ENCODE measurements at places on chromosomes 6 and 20. TPM values are rescaled to one million over a fixed set of nuclear protein-coding genes. Genes with fewer than 3 reads are reported as not detected.

GRCh38 chr6:140321891-140322290 lies 947.4 kb upstream of the CITED2 start:
- H3K27ac ChIP-seq, result no peak overlapping the region
- H3K4me1 ChIP-seq, result no peaks in the 10 kb centered on the region
- H3K27me3 ChIP-seq, result no peaks in the 10 kb centered on the region
- no peak for DNase-seq
- H3K36me3 ChIP-seq, result no peaks in the 10 kb centered on the region

GRCh38 chr6:129575378-129576118 lies 134.4 kb downstream of the ARHGAP18 start:
- no peak for DNase-seq
- peaks cover 9% of the 10 kb centered on the region for H3K4me1 ChIP-seq
- H3K27ac ChIP-seq, result peak overlapping the region; percentile 18
- H3K4me3 ChIP-seq, result peak overlapping the region; percentile 43
- no peaks in the 10 kb centered on the region for H3K27me3 ChIP-seq
- H3K36me3 ChIP-seq, result peaks cover 17% of the 10 kb centered on the region

GRCh38 chr6:297571-298232 lies 5.4 kb downstream of the DUSP22 start:
- H3K4me3 ChIP-seq, result peak overlapping the region; percentile 54
- no peaks in the 10 kb centered on the region for H3K27me3 ChIP-seq
- DNase-seq, result peak; percentile 49
- peaks cover 4% of the 10 kb centered on the region for H3K36me3 ChIP-seq
- H3K4me1 ChIP-seq, result peaks cover 30% of the 10 kb centered on the region

- no peak for DNase-seq
- no peak overlapping the region for H3K27ac ChIP-seq
- no peaks in the 10 kb centered on the region for H3K36me3 ChIP-seq
- H3K4me1 ChIP-seq, result no peaks in the 10 kb centered on the region
- no peaks in the 10 kb centered on the region for H3K27me3 ChIP-seq
Measured at GRCh38 chr6:84050408-84050807, 16.8 kb downstream of the MRAP2 start.

DNA sequence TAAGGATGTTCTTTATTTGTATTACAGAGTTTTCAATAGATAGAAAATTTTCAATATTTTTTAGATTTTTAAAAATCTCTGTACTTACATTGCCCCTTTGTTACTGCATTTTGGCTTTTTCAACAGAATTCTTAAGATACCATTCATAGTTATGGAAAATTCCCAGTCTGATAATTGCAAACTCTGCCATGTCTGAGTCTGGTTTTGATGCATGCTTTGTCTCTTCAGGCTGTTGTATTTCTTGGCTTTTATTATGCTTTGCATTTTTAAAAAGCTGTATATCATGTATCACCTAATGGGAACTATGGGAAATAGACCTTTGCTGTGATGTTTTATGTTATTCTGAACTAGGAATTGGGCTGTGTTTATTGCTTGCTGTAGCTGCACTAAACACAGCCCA lies 898.9 kb upstream of the ADGRB3 start:
- no peaks in the 10 kb centered on the region for H3K4me1 ChIP-seq
- no peak overlapping the region for H3K27ac ChIP-seq
- H3K36me3 ChIP-seq, result peaks cover 8% of the 10 kb centered on the region
- DNase-seq, result no peak

DNA sequence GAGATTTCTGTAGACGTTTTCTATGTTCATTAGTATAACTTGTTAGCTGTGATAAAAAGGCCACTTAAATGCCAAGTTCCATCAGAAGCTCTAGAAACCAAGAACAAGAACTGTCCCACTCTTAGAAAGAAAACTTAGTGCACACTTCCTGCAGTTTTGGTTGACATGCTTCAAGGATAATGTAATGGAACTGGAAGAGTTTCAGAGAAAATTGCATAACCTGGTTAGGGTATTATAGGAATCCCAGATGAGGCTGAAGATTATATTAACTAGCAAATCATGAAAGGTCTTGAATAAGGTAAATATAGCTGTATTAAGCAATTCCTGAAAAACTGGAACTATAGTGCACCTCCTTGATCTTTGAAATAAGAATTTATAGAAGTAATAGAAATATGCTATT lies 1.8 kb upstream of the PHACTR2 start:
- no peak overlapping the region for H3K4me3 ChIP-seq
- H3K27me3 ChIP-seq, result peaks cover 4% of the 10 kb centered on the region
- no peak for DNase-seq
- peaks cover 15% of the 10 kb centered on the region for H3K4me1 ChIP-seq

- no peak for DNase-seq
- H3K27ac ChIP-seq, result no peak overlapping the region
- H3K36me3 ChIP-seq, result no peaks in the 10 kb centered on the region
Measured at GRCh38 chr6:134482593-134483270, 164.8 kb upstream of the SGK1 start.

DNA sequence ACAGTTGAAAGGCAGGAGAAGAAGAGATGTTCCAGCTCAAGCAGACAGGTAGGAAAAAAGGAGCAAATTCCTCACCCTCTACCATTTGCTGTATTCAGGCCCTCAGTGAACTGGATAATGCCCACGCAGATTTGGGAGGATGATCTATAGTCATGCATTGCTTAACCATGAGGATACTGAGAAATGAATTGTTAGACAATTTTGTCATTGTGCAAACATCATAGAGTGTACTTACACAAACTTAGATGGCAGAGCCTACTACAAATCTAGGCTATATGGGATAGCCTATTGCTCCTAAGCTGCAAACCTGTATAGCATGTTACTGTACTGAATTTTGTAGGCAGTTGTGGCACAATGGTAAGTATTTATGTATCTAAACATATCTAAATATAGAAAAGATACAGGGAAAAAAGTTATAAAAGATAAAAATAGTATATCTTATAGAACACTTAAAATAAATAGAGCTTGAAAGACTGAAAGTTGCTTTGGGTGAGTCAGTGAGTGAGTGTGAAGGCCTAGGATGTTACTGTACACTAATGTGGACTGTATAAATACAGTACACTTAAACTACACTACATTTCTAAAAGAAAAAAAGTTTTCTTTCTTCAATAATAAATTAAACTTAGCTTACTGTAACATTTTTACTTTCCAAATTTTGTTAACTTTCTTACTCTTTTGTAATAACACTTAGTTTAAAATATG lies 672.3 kb downstream of the UTRN start:
- H3K4me1 ChIP-seq, result no peaks in the 10 kb centered on the region
- H3K27me3 ChIP-seq, result peaks cover 17% of the 10 kb centered on the region
- no peak for DNase-seq
- no peak overlapping the region for H3K27ac ChIP-seq
- no peaks in the 10 kb centered on the region for H3K36me3 ChIP-seq

DNA sequence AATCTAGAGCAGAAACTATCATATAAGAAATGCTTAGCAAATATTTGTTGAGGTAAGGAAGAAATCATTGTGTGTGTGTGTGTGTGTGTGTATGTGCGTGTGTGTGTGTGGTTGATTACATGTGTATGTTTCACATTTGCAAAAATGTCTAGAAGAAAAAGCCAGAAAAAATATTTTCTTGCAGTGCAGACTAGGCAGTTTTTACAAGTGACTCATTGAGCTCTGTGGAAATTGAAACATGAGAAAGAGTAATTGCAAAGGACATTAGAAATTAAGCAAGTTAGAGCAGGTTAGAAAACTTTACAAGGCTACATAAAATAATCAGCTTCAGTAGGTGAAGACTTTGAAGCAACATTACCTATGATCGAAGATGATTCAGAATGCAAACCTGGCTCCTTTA lies 669.0 kb upstream of the EYS start:
- peaks cover 9% of the 10 kb centered on the region for H3K36me3 ChIP-seq
- H3K4me1 ChIP-seq, result no peaks in the 10 kb centered on the region
- no peaks in the 10 kb centered on the region for H3K27me3 ChIP-seq
- H3K27ac ChIP-seq, result no peak overlapping the region
- DNase-seq, result no peak

GRCh38 chr6:132812255-132812732 lies 2.1 kb upstream of the RPS12 start:
- H3K36me3 ChIP-seq, result peaks cover 30% of the 10 kb centered on the region
- no peak for DNase-seq
- H3K4me1 ChIP-seq, result peaks cover 47% of the 10 kb centered on the region
- H3K27me3 ChIP-seq, result peaks cover 22% of the 10 kb centered on the region
- peak overlapping the region; percentile 92 for H3K4me3 ChIP-seq
- peak overlapping the region; percentile 98 for H3K27ac ChIP-seq

GRCh38 chr6:148629592-148630465 lies 117.0 kb upstream of the UST start:
- H3K36me3 ChIP-seq, result no peaks in the 10 kb centered on the region
- peak overlapping the region; percentile 0 for H3K4me3 ChIP-seq
- peaks cover 9% of the 10 kb centered on the region for H3K27me3 ChIP-seq

DNA sequence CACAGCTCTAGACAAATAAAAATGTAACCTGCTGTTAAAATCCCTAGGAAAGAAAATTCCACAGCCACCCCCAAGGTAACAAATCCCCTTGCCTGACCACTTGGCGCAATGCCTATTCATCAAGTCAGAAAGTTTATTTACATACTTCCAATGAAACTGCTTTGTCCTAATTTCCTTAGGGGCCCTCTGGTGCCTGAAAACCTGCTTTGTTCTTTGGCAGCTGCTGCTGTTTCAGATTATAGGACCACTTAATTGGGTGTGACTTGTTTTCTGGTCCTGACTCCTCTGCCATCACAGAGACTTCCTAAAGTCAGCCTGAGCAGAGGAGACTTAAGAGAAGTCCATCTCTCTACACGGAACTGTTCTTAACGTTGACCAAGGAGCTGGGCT lies 323.6 kb downstream of the UBE3D start:
- H3K27me3 ChIP-seq, result no peaks in the 10 kb centered on the region
- H3K4me3 ChIP-seq, result no peak overlapping the region
- H3K27ac ChIP-seq, result no peak overlapping the region
- H3K36me3 ChIP-seq, result no peaks in the 10 kb centered on the region
- DNase-seq, result no peak

DNA sequence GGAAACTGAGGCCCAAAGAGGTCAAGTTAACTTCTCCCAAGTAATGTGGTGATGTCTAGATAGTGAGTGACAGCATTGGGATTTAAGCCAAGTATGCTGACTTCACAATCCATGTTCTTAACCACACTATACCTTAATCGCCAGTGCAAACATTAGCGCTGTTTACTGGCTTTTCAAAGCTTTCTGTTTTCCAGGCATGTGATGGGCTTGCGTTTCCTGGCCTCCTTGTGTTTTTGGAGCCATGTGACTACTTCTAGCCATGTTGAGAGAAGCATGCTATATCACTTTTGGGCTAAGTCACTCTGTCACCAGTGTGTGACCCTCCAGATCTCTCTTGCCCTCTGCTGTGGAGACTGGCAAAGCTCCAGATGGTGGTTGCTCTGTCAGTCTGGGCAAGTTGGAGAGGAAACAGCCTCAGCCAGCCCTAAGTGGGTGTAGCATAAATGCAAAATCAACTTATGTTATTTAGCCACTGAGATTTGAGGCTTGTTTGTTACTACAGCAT lies 76.9 kb downstream of the ANKRD6 start:
- no peak for DNase-seq
- no peaks in the 10 kb centered on the region for H3K36me3 ChIP-seq
- H3K27me3 ChIP-seq, result no peaks in the 10 kb centered on the region
- no peaks in the 10 kb centered on the region for H3K4me1 ChIP-seq
- H3K4me3 ChIP-seq, result no peak overlapping the region

Gene SLC35F1
- not detected for total RNA-seq

Gene DOK5
- total RNA-seq, result not detected

Gene LGSN
- total RNA-seq, result not detected

Gene SGK2
- 1.7 TPM for total RNA-seq

Gene SLC4A11
- total RNA-seq, result 0.36 TPM

Gene SLC32A1
- total RNA-seq, result not detected

All from natural killer cell treated with Interleukin-12 subunit alpha and Interleukin-12 subunit beta and Interleukin-15 and Interleukin-18, amount 100 ng/mL, for 72 hours (primary cell).